CMK (cell line): ENCODE measurements at places on chromosomes 4 and X.

DNA sequence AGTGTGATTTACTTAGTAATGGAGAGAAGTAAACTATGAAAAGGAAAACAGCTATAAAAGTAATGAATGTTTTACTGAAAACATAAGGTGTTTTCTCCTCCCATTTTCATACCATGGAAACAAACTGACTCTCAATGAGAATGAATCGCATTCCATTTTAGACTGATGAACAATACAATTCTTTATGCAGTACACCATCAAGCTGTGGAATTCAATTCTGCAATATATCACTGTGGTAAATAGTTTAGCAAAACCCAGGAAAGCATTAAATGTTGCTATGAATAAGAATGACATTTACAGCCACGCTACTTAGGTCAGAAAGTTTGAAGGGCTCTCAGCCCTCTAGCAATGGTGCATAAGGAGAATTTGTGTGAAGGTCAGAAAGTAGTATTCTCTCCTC lies 7.4 kb downstream of the DCAF8L2 start:
- DNase-seq, result no peak

- DNase-seq, result no peak
Observed at GRCh38 chrX:97397371-97397770, 513.7 kb downstream of the RPA4 start.

DNA sequence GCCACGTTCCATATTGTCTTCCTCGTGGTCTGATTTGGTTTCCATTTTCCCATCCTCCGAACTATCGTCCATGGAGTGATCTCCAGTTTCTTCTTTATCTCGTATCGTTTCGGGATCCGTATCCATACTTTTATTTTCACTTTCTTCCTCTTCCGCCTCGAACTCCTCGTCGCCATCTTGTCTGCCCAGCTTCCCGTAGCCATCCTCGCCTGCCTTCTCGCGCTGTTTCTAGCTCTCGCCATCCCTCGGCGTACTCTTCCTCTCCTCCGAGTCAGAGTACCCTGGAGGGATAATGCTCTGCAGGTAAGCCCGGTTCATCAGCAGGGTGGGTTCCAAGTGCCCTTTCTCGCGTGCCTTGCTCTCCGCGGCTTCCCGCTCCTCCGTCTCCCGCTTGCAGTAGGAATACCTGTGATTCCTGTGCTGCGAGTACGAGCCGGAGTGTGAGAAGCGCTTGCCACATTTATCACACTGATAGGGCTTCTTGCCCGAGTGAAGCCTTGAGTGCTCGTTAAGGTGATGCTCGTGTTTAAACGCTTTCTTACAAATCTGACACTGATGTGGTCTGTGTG lies 134.5 kb upstream of the TAPT1 start:
- no peak for DNase-seq

DNA sequence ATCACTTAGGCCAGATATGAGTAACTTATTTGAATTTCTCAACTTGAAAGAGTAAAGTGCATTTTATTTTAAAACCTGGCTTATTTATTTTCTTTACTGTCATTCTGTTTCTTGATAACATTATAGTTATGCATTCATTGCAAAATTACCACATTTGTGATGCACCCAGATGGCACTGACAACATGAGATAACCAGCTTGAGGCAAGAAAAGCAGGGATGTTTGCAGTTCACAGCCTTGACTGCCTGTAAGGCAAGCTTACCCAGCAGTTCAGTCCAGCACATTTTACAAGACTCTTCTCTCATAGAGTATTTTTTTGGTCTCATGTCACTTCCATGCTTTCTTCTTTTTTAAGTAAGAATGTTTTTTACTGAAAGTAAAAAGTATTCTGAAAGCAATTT lies 25.3 kb upstream of the EPGN start:
- no peak for DNase-seq

DNA sequence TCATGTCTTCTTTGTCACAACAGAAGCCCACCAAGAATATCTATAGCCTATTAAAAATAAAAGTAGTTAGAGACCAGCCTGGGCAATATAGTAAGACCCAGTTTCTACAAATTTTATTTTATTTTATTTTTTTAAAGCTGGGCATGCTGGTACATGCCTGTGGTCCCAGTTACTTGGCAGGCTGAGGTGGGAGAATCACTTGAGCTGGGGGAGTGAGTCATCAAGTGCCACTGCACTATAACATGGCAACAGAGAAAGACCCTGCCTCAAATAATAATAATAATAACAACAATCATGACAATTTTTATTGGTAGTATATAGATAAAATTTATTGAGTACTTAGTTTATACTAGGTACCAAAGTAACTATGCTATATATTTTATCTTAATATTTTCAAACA lies 93.0 kb upstream of the NPFFR2 start:
- DNase-seq, result no peak

DNA sequence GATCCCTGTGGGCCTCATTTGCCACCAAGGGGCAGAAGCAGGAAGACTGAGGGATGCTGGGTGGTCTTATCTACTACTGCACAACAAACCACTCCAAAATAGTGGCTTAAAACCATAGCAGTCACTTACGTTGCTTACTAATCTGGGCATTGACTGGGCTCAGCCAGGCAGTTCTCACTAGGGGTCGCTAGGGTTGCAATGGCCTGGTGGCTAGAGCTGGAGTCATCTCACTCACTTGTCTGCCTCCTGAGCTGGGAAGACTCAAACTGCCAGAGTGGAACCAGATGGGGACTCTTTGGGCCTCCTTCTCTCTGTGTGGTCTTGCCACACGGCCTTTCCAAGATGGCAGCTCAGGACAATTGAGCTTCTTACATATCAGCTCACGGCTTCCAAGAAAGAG lies 216.3 kb upstream of the BCOR start:
- DNase-seq, result no peak
